SHP77 treated with DMSO at 0.1 percent for 48 hours (cell line): ENCODE measurements at places on chromosomes 13 and 19.

GRCh38 chr19:2816641-2817040 is 3.0 kb upstream of the ZNF554 start:
- no peak for DNase-seq

- no peak for DNase-seq
Measured at GRCh38 chr19:54299126-54299498, 13.9 kb downstream of the LILRA5 start.

GRCh38 chr13:112781881-112782361 is 92.1 kb downstream of the ATP11A start:
- no peak for DNase-seq

DNA sequence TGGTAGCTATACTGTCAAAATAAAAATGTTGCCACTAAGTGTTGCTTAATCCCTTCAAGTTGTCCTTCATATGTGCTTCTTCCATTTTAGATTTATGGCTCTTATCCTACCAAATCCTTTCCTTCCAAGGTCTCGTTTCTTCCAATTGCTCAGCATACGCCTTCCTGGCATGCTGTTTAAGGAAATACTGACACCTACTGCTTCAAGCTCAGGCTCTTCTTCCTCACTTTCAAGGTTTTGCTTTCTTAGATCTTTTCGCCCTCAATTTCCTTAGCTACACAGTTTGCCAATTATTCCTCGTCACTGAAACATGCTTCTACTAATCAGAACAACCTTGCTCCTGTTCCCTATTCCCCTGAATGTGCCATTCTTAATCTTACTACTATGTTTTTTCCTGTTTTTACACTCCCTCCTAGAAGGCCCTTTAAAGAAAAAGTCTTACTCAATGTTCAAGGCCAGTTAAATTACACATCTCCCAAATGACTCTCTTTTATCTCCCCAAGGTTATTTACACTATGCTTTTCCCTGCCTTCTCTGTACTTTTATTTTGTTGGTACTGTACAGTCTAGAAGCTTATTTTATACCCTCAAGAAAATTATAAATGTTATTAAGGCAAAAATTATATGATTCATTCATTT is 343.1 kb downstream of the MZT1 start:
- DNase-seq, result no peak

GRCh38 chr19:57720878-57721277 is 6.5 kb downstream of the ZNF671 start:
- no peak for DNase-seq

- no peak for DNase-seq
Measured at GRCh38 chr13:110272227-110272626, 34.7 kb downstream of the COL4A1 start.

DNA sequence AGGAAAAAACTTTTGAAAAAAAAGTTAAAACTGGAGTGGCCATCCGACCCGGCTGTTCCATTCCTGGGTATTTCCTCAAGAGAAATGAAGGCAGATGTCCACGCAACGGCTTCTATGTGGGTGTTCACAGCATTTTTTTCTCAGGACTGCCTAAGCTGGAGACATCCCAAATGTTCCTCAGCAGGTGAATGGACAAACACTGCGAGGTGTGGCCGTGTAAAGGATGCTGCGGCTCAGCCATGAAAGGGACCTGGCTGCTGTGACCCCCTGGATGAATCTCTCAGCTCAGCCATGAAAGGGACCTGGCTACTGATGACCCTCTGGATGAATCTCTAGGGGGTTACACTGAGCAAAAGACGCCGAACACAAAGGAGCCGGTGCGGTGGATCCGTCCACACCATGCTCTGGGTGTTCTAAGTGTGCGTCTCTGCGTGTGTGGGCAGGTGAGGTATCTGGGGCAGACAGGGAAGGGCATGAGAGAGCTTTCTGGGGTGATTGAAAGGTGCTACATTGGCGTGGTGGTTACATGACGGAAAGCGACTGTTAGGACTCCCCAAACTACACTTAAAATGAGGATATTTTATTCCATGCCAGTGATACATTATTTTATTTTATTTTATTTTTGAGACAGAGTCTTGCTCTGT is 7.2 kb upstream of the ASPDH start:
- no peak for DNase-seq

GRCh38 chr13:100580045-100580444 is 8.5 kb downstream of the GGACT start:
- DNase-seq, result no peak

- no peak for DNase-seq
Measured at GRCh38 chr19:49355909-49356353, 6.3 kb downstream of the TEAD2 start.

GRCh38 chr19:31560086-31561060 is 211.1 kb upstream of the TSHZ3 start:
- DNase-seq, result no peak

- DNase-seq, result no peak
Measured at GRCh38 chr13:37070956-37071355, 11.5 kb upstream of the SUPT20H start.

- no peak for DNase-seq
Measured at GRCh38 chr13:41577436-41577835, 120.1 kb downstream of the RGCC start.

DNA sequence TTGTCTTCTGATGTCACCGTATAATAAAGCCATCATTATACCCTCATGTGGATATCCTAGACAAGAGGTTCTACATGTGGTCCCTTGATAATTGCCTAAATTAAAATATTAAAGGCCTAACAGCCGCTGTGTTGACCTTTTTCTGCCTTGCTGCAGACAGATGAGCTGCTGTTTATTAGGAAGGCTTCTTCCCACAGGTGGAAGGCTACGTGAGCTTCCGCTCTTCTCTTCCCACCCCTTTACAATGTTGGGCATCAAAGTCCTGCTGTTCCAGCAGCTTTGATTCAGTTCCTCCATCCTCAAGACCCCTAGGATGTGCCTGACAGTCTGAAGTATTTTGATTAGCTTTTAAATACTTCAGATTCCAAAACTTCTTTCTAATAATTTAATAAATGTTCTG is 217.1 kb downstream of the PCCA start:
- no peak for DNase-seq

DNA sequence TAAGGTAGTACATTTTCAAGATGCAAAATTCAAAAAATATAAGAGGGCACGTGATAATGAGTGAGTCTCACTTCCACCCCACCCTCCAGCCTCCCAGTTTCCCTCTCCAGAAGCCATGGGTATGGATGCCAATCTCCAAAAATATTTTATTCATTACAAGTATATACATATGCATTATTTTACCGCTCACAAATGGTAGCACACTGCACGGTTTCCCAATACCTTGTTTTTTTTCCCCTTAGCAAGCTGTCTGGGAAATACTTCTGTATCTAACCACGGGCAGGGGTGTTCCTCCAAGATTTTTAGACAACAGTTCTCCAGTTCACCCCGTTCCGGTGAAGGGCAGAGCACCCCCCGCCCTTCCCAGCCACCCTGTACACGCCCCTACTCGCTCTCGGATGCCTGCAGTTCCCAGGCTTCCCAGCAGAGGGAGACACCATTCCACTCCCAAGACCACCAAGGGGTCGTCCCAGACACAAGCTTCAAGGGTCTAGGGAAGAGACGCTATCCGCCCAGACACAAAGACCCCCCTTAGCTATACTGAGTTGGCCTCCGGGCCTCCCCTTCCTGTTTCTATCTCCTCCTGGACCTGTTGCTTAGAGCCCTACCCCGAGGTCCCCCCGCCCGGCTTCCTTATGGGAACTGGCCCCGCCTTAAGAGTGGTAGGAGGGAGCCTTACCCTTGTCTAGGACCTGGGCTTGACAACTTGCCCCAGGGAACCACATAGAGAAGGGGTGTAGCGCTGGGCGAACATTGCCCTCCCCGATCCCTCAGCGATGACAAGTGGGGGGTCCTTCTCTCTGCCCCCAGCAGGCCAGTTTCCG is 1.1 kb upstream of the FXYD3 start:
- DNase-seq, result no peak

GRCh38 chr13:97834250-97834649 is 119.2 kb upstream of the IPO5 start:
- no peak for DNase-seq

- no peak for DNase-seq
Measured at GRCh38 chr19:13099073-13099999, 3.3 kb downstream of the LYL1 start.

GRCh38 chr13:56558698-56559320 is 581.9 kb upstream of the PRR20A start:
- DNase-seq, result no peak

- DNase-seq, result peak; percentile 11
Measured at GRCh38 chr19:6092329-6093286, 17.7 kb downstream of the RFX2 start.

- DNase-seq, result peak; percentile 37
Measured at GRCh38 chr19:49506575-49507105, 5.8 kb upstream of the FCGRT start.

- no peak for DNase-seq
Measured at GRCh38 chr19:44974857-44975256, 19.7 kb downstream of the CLPTM1 start.

DNA sequence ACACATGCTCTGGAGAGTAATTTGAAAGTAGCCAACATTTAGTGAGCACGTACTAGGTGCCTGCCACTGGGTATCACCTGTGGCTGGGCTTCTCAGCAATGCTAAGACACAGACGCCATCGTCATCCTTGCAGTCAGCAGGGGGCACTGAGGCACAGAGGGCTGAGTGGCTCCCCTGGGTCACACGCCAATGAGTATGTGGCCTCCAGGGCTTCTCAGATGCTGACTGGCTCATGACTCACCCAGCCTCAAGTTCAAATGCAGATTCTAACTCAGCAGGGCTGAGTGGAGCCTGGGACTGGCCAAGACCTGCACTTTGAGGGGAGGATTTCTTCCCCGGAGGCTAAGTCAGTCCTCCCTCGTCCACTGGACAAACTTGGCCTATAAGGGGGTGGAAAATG is 115.1 kb upstream of the CACNA1A start:
- DNase-seq, result no peak

GRCh38 chr19:17753976-17754375 is 2.7 kb downstream of the FCHO1 start:
- peak; percentile 24 for DNase-seq

DNA sequence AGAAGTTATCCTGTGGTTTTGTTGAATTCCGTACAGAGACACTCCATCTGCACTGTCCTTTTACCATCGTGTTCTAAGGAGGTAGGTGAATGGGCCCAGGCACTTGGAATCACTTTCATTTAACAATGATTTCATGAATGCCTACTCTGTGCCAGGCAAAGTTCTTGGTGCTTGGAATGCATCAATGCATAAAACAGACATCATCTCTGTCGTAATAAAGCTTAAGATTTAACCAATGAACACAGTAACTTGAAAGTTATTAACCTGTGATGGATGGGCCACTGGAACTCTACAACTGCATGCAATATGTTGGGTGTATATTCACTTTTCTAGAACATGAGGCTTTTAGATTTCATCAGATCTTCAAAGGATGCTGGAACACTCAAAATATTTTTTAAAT is 14.1 kb upstream of the STARD13 start:
- no peak for DNase-seq

- DNase-seq, result no peak
Measured at GRCh38 chr19:55306712-55307111, 18.4 kb downstream of the TMEM150B start.

DNA sequence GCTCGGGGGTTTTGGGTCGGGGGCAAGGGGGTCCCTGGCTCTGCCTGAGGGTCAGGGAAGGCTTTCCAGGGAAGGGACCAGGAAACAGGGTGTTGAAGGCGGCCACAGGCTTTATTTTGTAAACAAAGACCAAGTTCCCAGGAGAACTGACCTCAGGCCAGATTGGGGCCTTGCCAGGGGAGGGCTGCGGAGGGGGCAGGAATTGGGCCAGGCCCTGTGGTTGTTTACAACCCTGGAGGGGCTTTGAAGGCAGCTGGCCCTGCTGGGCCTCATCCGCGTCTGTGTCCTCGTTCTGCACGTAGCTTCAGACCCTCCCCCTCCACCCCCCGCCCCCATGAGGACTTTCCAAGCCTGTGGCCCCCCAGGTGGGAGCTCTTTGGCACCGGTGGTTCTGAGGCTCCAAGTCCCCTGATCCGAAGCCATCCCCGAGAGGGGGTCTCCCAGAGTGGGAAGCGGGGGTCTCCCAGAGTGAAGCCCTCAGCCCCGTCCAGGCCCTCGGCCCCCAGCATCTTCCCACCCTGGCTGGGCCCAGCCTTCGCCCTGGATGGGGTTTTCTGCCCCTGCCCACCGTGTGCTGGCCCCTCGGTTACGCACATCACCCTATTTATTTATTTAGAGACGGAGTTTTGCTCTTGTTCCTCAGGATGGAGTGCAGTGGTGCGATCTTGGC is 13.5 kb upstream of the BSG start:
- DNase-seq, result no peak

DNA sequence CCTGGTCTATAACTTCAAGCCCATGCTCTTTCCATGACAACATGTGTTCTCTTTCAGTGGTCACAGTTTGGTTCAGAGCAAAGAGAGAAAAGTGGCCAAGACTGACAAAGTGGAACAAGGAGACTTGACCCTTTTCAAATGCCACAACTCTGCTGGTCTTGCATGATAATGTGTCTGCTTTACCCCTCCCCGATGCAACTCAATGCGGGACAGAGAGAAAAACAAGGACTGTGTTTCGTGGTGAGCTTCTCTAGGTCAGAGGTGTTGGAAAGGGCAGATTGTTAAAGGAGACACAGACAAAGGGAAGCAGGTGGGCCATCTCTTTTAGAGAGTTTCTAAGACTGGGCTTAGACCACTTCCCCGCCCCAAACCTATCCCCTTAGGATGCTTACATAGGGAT is 61.6 kb upstream of the SERTM1 start:
- DNase-seq, result no peak

- no peak for DNase-seq
Measured at GRCh38 chr19:29328586-29328985, 115.6 kb upstream of the UQCRFS1 start.

GRCh38 chr19:18231775-18232174 is 5.5 kb upstream of the PDE4C start:
- no peak for DNase-seq

DNA sequence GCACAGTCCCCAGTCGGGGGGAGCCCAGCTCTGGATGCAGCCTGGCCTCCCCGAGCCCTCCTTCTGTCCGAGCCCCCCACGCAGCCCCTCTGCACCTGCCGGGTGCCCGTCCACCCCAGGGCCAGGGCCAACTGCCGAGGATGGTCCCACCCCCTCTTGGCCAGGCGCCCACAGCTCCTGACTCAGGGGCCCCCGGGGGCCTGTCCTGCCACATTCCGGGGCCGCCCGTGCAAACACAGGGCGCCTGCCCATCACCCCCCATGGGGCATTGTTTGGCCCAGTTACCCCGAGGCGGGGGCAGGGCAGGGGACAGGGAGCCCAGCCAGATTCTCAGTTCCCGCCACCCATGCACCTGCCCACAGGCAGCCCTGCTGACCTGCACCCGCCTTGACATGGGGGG is 5.3 kb upstream of the TCF3 start:
- no peak for DNase-seq

DNA sequence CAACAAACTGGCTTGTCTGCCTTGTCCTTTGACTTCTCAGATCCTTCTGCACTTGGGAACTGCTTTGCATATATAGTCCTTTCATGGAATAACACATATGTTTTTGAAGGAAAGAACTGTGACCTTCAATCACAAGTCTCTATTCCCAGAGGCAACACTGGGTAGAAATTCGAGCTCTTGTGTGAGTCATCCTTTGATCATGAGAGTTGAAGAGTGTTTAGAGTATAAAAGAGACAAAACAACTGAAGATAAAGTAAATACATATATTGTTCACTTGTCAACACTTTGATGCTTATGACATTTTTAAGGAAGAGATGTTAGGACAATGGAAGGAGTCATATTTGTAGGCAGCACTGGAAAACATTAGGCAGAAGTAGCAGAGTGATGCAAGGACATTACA is 5.2 kb upstream of the OR7A5 start:
- DNase-seq, result no peak
